Fibroblast of gingiva (primary cell): ENCODE measurements at places on chromosomes 6 and 20.

DNA sequence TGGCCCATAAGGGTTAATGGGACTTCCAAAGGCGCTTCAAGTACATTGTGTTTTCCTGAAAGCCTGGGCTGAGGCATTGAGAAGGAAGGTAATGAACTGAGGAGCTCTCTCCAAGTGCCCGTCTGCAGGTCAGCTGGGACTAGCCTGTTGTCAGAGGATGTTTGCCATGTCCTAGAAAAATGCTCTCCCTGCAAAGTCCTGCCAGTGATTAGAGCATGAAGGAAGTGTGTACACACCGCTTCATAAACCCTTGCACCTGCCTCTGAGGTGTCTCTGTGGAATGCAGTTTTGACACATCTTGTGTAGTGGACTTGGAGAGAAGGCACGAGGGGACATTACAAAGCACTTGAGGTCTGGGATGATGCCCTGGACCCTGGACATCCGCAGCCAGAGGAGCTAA, 506.7 kb downstream of the KIF16B start:
- DNase-seq, result no peak

DNA sequence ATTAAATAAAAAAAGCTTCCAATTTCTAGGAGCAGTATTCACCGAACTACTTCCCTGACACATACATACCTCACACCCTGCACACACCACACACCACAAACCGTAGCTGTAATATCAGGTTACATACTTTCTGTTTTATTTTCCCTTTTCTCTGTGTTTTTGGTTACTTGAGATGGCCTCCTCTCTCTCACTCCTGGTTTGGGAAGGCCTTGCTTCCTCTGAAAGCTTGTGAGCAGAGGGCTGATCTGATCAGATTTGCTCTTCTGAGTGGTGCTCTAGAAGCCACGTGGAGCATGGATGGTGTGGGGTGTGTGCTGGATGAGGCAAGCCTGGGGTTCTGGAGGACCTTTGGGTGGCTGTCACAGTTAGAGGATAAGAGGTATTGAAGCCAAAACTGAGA, 20.9 kb downstream of the UTRN start:
- DNase-seq, result peak; percentile 43

DNA sequence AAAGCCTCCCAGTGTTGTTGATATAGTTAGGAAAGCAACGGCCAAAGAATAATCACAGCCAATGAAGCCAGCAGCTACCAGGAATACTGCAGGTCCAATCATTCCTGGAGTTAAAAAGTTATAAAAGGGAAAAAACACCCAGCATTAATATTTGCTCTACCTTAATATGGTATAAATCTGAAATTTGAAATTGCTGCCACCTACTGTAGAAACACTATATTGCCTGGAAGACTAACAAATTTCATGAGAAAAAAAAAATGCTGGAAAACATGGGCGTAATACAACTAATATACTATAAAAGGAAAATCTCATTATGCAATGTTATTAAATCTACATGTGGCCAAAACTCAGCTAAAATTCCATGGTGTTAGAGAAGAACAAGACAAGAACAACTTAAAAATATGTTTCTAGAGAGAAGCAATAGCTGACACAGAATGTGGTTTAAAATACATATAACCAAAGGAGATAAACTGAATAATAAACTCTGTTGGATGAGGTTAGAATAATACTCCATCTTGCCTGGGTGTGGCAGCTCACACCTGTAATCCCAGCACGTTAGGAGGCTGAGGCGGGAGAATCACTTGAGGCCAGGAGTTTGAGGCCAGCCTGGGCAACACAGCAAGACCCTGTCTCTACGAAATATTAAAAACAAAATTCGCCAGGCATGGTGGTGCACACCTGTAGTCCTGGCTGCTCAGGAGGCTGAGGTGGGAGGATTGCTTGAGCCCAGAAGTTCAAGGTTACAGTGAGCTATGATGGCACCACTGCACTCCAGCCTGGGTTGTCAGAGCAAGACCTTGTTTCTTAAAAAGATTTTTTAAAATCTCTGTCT, 43.1 kb downstream of the SLC17A5 start:
- DNase-seq, result peak; percentile 55

- DNase-seq, result peak; percentile 32
These were observed 86.2 kb downstream of the VEGFA start for GRCh38 chr6:43856005-43856765.

DNA sequence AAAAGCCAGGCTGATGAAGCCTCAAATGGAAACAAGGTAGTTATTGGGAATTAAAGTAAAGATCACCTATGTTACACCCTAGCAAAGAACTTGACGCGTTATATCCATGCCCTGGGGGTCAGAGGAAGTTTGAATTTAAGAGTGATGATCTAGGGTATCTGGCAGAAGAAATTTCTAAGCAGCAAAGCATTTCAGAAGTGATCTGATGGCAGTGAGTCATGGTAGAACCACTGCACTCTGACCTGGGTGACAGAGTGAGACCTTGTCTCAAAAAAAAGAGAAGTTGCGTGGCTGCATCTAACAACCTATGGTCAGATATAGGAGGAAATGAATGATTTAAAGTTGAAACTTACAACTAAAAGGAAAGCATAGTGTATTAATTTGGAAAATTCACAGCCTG, 45.2 kb downstream of the SCP2D1 start:
- no peak for DNase-seq

DNA sequence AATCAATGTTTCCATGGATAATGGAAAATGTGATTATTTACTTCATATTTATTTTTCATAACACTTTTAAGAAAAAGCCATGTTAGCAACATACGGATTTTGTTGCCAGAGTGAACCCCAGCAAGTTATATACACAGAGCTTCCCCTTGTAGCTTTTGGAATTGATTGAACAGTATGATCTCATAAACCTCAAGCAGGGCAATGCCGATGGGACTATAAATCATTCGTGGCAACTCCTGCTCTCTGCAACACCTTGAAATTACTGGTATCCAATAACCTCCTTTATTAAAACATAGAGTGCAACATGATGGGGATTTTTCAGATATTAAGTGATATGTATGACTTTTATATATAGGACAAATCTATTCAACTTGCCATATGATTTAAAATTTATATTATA, 428.5 kb downstream of the KHDRBS2 start:
- no peak for DNase-seq

DNA sequence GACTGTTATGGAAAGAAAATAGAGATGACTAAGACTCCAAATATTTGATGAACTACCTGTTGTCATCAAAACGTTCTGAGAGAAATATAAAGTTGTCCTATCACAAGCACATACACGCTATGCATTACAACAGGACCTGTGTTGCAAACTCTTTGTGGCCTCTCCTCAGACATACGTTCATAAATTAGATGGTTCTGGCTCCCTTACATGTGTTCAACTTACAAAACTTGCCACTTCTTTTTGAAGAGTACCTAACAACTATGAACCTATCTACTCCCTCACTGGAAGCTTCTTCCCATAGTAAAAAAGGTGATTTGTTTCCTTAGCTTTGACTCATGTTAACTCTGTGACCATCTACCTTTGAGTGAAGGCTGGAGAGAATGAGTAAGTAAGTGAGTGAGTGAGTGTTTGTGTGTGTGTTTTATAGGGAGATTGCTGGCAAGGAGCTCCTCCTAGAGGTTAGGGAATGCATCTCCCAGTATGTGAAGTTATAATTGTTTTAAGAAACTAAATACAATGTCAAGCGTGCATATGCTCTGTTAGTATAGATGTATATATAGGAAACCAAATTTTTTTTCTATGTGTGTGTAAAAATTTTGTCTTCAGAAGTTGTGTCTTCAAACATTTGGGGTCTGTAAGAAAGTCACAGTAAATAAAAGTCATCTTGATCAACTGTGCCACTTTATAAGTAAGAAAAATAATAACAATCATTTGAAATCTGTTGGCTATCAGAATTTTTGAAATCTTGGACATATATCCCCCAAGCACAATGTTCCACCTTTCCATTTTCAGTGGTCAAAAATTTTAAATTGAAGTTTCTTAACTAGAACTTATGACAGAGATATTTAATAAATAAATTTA, 1211.1 kb upstream of the GJE1 start:
- DNase-seq, result peak; percentile 75

DNA sequence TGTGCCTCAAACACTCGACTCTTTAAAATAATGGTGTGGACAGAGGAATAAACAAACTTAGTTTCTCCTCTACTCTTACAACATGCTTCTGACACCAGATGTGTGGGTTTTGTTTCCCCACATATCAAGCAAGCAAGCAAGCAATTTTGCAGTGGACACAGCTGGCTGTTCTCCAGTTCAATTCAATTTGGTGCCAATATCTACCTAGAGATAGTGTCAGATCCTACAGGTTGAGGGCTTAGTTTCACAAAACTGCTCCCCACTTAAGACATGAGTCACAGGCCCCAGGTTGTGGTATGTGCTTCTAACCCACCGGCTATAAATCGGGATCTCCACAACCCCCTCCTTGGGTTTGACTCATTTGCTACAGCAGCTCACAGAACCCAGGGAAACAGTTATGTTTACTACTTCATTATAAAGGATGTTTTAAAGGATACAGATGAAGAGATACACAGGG, 131.4 kb upstream of the TRAF3IP2 start:
- DNase-seq, result peak; percentile 55

- DNase-seq, result no peak
These were observed 245.5 kb downstream of the SLC35F1 start for GRCh38 chr6:118152524-118152923.
